ENCODE measurements at places on chromosomes 1 and 21.

- DNase-seq, result no peak
Observed at GRCh38 chr1:245829826-245830225, 675.0 kb downstream of the KIF26B start.

DNA sequence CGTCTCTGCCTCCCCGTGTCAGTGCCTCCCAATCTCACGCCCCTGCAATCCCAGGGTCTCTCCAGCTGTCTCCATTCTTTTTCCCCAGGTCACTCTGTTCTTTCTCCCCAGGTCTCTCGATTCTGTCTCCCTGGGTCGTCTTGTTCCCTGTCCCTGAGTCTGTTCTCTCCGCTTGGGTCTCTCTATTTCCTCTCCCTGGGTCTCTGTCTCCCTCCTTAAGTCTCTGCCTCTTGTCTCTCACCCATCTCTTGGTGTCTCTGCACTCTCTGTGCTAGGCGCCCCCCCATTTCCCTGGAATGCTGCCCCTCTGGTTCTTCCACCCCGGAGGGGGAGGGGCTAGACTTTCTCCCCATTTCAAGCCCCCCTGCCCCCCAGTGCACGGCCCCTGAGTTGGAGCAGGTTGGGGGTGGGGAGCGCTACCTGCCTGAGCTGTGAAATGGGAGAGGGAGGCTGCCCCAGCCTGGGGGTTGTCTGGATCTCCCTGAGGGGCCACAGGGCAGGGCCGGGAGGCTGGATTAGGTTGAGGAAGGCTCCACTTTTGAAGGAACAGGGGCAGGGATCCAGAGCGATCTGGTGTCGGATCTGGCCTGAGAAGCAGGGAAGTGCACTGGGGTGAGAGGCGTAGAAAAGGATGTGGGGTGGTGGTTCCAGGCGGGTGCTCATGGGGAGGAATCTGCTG lies 1.4 kb downstream of the PTPRF start:
- no peak for DNase-seq

DNA sequence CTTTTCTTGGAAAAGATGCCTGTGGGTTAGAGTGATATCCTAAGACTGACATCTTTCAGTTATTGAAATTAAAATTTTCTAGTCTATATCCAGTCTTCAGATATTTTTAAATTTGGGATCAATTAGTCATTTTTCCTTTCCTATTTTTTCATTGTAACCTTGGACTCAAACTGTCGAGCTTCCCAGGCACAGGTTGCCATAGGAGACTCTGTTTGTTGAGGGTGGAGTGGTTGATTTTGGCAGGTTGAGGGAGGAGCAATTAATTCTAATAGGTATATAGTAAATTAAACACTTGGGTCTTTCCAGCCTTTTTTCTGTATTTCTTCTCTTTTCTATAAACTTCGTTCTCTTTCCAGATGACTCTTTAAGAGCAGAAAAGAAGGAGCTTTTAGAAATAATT lies 326.8 kb downstream of the ASTN1 start:
- no peak for DNase-seq

DNA sequence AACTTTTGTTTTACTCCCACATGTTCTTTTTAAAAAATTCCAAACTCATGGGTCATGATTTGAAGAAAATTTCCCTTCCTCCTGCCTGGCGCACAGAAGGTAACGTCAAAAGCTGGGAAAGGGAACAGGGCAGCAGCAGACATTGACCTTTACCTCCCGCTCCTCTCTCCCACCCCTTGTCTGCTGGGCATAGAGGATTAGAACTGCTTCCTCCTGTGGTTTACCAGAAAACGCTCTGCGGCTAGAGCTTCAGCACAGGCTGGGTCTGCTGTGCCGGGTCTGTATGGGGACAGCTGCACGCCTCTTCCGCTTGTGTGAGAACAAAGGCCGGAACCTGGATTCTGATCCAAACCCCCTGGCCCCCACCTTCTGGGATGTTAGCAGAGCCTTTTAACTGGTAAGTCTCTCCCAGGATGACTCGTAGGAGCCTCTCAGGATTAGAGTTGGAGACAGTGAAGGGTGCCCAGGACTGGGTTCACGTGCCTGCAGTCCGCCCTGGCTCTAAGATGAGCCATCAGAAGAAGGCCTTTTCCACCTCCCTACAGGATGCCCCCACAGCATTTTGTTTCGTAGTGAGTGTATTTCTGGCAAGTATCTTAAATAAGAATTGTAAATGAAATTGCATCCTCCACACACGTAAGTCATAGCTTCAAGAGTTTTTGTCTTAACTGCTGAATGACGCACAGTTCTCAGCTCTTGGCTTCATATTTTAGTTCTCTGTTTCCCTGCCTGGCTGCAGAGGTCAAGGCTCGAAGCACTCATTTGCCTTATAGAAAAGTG lies 5.2 kb downstream of the H6PD start:
- peak; percentile 13 for DNase-seq

- no peak for DNase-seq
Observed at GRCh38 chr1:60678802-60679201, 403.6 kb upstream of the NFIA start.

DNA sequence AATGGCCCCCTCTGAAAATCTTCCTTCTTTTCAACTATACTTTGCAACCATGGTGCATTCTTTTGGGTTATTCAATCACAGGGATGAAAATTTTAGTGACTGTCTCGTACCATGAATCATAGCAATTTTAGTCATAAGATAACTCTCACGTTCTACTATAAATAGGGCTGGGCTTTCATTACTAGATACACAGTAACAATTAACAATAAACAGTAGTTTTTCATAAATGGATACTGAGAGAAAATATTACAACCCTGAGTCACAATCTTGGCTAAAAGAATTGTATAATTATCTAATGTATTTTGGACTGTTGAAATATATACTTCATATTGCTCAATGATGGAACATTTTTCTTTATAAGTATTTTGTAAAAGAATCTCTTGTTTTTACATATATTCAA lies 96.1 kb downstream of the TEX35 start:
- DNase-seq, result no peak

- DNase-seq, result no peak
Observed at GRCh38 chr1:206713910-206714312, 29.2 kb downstream of the MAPKAPK2 start.

GRCh38 chr1:23793018-23793781 lies 2.3 kb downstream of the LYPLA2 start:
- DNase-seq, result no peak

DNA sequence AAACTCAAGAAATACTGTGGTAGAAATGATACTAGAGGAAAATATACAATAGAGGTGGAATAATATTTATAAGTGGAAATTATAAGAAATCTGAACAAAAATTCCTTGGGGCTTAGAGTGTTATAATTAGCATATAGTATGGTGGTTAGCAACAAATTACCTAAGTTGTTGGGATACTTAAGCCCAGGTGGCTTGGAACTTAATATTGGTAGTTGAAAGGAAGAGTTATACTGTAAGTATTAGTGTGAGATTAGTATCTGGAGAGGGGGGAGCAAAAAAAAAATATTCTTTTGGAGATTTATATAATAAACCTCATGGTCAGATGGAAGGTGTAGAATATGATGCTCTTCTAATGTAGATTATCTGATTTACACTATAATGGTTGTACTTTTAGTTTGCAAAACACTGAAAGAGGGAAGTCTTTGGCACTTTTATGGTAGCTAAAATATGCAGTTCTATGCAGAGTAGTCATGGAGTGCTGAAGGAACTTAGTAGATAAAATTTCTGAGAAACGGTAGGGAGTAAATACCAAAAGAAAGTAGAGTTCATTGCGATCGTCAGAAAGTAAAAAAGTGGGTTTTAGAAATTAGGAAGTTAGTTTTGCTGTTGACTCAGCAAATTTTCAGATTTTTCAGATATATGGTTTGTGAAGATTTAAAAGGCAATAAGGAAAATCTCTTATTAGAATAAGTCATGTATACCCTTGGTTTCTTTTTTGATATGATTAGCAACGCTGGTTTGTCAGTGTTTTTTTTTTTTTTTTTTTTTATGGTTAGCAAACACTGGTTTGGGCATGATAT lies 45.7 kb downstream of the MTF2 start:
- DNase-seq, result no peak

GRCh38 chr1:74731399-74732052 lies 1.3 kb downstream of the CRYZ start:
- no peak for DNase-seq
